Kidney (tissue), 22 donors: ENCODE measurements at places on chromosomes 1 and 21.

DNA sequence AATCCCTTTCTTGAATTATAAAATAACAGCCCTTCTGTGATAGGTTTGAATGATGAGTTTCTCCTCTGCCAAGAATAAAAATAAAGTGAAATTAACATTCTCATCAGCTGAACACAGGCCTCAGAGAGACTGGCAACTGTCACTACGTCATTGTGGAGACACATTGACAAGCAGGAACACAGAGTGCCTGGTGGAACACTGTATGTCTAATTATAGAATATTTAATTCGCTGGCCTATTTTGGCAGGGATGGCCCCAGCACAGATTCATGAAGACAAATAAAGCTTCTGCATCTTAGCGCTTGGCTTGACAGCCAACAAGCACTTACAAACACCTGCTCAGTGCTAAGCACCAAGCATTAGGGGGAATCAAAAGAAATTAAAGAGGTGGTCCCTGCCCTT lies 52.0 kb upstream of the SMYD2 start:
- DNase-seq = no peak

GRCh38 chr1:237470712-237471338 lies 419.9 kb downstream of the ZP4 start:
- no peak for DNase-seq

DNA sequence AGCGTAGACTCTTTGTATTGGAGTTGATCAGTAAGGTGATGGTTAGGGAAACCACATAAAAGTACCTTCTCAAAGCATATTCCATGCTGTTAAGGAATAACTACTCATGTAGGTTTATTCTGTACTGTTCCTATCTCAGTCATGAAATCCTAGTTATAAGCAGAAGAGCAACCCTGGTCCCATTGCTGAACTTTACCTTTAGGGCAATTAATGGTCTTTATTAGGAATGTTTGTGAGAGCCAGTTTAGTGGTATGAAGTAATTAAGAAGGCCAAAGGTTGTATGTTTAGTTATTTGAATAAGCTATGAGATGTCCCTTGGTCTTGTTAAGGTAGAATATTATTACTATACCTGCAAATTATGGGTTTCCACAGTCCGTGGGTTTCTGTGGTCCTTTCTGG lies 44.0 kb downstream of the ACP6 start:
- no peak for DNase-seq

- no peak for DNase-seq
Measured at GRCh38 chr1:3481046-3481445, 26.6 kb downstream of the ARHGEF16 start.

- no peak for DNase-seq
Measured at GRCh38 chr1:31122101-31122735, 56.7 kb upstream of the PUM1 start.

- peak; percentile 97 for DNase-seq
Measured at GRCh38 chr1:156746728-156747631, 4.5 kb downstream of the HDGF start.

GRCh38 chr1:204065174-204065985 lies 7.5 kb upstream of the SOX13 start:
- no peak for DNase-seq

DNA sequence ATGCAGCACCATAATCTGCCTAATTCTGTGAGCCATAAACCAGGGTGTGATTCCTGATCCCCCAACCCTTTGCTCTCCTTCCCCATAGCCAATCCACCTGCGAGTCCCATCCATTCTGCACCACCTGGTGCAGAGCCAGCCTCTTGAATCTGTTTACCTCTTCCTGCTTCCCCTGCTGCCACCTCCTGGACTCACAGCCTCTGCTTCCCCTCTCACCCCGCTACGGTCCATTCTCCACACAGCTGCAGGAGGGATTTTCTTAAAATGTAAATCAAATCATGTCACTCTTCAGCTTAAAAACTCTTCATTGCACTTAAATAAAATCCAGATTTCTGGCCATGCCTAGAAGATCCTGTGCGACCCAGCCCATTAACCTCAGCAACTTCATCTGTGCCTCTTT lies 186.7 kb downstream of the FOXD2 start:
- DNase-seq = peak; percentile 66

DNA sequence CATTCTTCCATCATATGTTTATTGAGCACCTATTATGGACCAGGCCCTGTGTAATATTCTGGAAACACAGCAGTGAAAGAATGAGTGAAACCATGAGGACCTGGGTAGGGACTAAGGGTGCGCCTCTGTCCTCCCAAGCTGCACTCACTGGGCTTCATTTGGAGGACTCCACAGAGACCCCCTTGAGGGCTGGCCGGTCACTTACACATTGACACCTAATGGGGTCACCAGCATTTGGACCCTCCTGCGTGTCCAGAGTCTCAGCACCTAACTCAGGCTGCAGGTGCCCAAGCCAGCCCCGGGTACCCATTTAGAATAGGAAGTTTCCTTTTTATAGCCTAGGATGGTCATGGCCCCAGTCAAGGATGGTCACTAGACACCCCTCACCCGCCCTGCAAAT lies 2.8 kb upstream of the FNDC5 start:
- DNase-seq = peak; percentile 33

DNA sequence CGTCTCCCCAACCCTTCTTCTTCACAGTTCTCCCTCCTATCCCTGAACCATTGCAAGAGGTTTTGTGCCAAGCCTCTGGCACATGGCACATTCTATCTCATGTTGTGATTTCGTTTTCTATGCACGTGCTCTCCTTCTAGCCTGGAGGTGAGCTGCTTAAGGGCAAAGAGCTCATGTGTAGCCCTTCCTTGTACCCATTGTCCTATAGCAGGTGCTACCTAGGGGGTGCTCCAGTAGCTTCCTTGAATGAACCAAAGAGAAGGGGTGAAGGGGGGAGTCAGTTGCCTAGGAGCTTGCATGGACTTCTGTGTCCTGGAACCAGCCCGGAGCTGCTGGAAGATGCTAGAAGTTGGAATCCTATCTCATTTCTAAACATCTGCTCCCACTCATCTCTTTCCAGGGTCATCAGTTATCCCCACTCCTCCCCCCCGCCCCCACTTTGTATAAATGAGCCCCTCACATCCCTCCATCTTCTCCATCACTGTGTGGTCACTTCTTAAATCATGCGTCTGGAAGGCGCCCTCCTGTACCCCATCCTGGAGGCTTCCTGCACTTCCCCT lies 535 bp upstream of the DISC1 start:
- DNase-seq = no peak

GRCh38 chr1:31397360-31398095 lies 15.5 kb upstream of the SERINC2 start:
- DNase-seq = no peak

DNA sequence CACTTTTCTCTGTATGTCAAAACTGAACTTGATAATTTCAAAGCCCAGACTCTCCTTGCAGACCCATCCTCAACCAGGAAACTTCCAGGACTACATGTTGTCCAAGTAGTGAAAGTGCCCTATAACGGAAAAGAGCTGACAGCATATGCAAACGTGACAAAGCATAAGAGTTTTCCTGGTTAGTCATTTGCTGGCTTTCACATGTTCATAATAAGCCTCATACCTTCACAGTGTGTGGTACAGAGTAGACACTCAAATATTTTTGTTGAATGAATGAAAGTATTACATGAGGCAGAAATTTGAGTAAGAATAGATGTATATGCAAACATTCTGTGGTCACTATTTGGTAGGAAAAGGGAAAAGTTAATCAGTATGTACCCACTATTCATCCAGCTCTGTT lies 473.3 kb downstream of the MRPL39 start:
- no peak for DNase-seq

- peak; percentile 65 for DNase-seq
Measured at GRCh38 chr1:220876511-220877376, 2.5 kb upstream of the HLX start.

- DNase-seq = no peak
Measured at GRCh38 chr1:214439352-214440119, 111.9 kb downstream of the PTPN14 start.

DNA sequence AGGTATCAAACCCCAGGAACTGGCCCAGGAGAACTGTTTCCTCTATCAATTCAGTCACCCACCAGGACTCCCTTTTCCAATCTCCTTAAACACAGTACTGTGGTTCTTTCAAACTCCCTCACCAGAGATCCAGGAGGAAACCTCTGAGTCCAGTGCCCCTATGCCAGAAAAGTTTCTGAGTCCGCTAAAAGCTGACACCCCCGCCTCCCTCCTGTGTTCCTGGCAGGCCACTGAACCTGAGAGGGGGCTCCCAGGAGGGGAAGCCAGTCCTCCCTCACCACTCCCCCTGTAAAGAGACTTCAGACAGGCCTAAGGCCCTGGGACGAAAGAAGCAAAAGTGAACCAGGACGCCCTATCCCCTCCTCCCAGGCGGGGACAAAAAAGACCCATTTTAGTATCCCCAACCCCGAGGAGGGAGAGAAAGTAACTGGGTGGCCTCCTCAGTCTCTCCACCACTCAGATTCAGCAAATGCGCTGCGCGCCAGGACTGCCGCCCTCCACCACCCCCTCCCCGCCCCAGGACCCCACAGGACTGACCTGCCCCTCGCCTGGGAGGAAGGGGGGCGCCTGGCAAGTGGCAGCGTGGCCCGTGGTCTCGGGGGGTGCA lies 624 bp downstream of the SLC41A1 start:
- no peak for DNase-seq

DNA sequence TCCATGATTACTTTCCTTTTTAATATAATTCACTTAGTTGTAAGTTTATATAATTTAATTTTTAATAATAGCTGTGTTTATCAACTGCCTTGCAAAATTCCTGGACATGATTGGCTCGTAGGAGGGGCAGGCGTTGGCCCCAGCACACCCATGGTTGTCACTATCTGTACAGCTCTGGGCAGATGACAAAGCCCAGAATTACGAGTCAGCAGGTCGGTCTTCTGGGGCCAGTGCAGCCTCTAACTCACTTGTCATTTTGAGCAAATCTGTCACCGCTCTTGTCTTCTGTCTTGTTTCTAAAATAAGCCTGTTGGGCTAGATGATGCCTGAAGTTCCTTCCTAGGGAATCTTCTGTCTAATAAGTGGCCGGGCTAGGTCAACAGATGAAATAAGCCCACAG lies 21.4 kb upstream of the LRRC38 start:
- DNase-seq = no peak
